CD4-positive, alpha-beta T cell treated with Interleukin-17A for 4 hours (primary cell): ENCODE measurements at places on chromosomes 3 and 15.

- DNase-seq = no peak
Measured at GRCh38 chr3:183123891-183124290, 24.6 kb upstream of the MCCC1 start.

DNA sequence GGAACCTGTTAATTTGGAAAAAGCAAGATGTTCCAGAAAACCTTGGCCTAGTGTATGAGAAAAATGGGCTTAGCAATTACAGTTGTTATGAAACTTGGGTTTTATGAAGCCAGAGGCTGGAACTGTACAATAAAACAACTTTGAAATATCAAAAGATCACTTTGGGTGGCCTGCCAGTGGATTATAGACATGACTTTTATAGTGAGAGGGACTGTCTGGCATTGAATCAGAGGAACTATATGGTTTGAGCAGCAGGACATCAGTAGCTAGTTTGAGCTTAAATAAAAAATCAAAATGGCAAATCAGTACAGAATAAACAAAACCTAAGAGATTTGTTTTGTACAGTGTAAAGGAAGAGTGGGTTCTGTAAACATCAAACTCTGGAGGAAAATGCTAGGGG, 115.0 kb upstream of the PTPRG start:
- DNase-seq = no peak

DNA sequence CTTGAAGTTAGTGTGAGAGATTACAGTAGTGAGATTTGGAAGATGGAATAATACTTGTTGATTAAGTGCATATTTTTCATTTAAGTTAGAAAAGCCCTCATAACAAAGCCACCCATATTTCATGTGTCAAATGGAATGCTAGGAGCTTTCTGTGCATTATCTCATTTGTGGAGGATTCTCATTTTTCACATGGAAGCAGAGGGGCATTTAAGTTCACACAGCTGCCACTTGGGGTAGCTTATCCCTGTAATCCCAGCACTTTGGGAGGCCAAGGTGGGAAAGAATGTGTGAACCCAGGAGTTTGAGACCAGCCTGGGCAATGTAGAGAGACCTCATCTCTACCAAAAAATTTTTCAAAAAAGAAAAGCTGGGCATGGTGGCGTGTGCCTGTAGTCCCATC, 55.2 kb downstream of the RAB7A start:
- no peak for DNase-seq

- no peak for DNase-seq
Measured at GRCh38 chr3:159169828-159170227, 368.0 kb downstream of the MFSD1 start.

DNA sequence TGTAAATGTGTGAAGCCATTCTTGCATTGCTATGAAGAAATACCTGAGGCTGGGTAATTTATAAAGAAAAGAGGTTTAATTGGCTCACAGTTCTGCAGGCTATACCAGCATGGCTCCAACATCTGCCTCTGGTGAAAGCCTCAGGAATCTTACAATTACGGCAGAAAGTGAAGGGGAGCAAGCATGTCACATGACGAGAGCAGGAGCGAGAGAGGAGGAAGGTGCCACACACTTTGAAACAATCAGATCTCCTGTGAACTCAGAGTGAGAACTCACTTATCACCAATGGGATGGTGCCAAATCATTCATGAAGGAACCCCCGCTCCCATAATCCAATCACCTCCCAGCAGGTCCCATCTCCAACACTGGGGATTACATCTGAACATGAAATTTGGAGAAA, 213.6 kb upstream of the TSC22D2 start:
- no peak for DNase-seq

- DNase-seq = no peak
Measured at GRCh38 chr3:57927916-57928315, 80.3 kb upstream of the FLNB start.

DNA sequence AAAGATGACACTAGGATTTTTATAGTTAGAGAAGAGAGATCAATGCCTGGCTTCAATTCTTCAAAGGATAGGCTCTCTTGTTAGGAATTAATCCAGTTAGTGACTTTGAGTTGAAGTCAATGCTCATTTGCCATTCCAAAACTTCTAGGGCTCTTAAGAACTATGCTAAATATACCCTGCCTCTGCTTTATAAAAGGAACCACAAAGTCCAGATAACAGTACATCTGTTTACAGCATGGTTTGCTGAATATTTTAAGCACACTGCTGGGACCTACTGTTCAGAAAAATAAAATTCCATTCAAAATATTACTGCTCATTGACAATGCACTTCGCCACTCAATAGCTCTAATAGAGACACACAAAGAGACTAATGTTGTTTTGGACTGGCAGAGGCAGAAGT, 786.6 kb upstream of the DPPA4 start:
- no peak for DNase-seq

DNA sequence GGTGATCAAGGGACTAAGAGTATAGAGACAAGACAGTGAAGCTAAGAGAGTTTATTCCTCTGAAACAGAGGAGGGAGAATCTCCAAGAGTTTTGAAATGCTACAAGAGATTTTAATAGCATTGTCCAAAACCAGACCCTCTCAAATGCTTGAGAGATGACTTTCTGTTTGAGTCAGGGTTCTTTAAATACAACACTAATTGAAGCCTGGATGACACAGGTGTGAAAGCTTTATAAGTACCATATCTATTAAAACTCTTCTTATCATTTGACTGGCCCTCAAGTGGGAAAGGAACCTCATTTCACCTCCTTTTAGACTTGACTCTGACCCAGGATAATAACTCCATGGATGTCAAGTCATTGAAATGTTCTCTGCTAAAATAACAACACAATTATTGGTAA, 5.6 kb downstream of the COL8A1 start:
- DNase-seq = no peak

DNA sequence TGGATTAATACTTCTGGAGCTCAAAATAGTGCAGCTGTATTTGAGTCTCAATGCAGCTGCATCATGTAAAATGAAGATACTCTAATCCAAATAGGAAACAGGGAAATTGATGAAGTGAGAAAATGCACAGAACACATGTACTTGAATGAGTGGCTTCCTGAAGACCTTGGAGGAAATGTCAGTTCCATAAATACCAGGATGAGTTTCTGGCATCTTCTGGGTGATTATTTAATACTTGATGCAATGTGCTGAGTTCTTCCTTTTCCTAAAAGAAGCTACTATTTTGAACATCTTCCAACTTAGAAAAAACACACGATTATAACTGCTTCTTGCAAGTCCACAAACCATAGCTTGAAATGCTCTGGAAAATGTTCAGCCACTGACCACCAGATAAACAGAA, 162.8 kb downstream of the SLC9A9 start:
- no peak for DNase-seq

- no peak for DNase-seq
Measured at GRCh38 chr15:74847432-74847831, 4.5 kb upstream of the ULK3 start.

DNA sequence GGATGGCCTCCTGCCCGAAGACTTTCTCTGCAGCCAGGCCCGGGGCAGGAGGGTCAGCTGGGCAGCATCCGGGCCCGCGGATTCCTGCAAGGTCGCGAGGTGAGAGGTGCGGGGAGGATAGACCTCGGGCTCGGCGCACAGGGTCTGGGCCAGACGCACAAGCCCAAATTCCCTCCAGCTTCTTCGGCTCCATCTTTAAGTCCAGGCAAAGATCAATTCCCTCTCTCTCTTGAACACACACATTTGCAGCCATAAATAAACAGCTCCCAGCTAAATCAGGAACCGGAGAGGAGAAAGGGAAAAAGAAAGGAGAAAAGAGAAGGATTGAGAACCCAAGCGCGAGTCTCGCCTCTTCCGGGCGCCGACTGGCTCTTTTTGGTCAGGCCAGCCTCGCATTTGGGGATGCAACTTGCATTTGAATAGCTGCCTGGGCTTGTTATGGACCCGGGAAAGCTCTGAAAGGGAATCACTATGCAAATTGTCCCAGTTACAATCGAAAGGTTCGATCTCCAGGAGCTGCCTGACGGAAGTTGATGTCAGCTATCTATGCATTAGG, 14.5 kb upstream of the ONECUT1 start:
- no peak for DNase-seq

GRCh38 chr15:27784107-27784506, 315.0 kb downstream of the OCA2 start:
- no peak for DNase-seq

- peak; percentile 63 for DNase-seq
Measured at GRCh38 chr3:111547631-111548030, 5.6 kb downstream of the CD96 start.

DNA sequence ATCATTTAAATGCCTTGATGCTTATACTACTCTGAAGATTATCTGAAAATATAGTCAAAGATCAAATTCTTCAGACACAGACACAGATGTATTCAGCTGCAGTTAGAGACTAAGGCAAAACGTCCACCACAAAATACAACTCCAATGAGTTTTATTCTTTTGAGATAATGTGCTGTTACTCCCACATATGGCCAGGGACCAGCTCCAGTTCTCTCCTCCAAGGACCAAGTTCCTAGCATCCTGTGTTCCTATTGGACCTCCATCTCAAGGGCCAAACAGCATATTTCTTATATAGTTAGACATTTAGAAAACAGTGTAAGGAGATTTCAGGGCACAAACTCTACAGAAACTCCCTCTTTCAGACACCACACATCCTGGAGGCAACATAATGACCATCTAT, 27.1 kb downstream of the IP6K1 start:
- DNase-seq = no peak

- DNase-seq = peak; percentile 22
Measured at GRCh38 chr15:89112341-89112971, 24.2 kb downstream of the ABHD2 start.

- DNase-seq = no peak
Measured at GRCh38 chr3:88038566-88038965, 20.2 kb downstream of the CGGBP1 start.

GRCh38 chr3:3160826-3161225, 18.7 kb downstream of the CRBN start:
- DNase-seq = no peak

DNA sequence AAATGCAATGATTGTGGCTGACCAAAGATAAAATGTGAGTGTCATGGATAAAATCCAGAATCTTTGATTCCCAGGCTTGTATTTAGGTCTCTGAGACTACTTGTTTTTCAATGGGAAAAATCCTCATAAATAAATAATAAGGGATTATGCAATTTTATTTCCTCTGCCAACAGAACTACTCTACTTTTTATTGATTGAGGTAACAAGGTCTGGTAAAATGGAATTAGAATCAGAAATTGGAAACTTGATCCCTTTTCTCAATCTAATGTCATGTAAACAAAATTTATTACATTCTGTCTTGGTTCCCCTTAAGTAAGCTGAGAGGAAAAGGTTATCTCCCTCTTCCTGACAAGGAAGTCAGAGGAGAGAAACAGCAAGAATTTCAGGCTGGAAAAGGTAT, 48.3 kb upstream of the CCDC50 start:
- DNase-seq = no peak

GRCh38 chr3:175770426-175770825, 911.3 kb downstream of the NAALADL2 start:
- DNase-seq = no peak

- no peak for DNase-seq
Measured at GRCh38 chr3:7728566-7729519, 772.8 kb upstream of the LMCD1 start.

GRCh38 chr3:153127788-153128187, 34.2 kb upstream of the RAP2B start:
- no peak for DNase-seq

- no peak for DNase-seq
Measured at GRCh38 chr15:51348688-51349087, 7.2 kb downstream of the GLDN start.

GRCh38 chr15:85008474-85009260, 27.0 kb downstream of the PDE8A start:
- DNase-seq = no peak

DNA sequence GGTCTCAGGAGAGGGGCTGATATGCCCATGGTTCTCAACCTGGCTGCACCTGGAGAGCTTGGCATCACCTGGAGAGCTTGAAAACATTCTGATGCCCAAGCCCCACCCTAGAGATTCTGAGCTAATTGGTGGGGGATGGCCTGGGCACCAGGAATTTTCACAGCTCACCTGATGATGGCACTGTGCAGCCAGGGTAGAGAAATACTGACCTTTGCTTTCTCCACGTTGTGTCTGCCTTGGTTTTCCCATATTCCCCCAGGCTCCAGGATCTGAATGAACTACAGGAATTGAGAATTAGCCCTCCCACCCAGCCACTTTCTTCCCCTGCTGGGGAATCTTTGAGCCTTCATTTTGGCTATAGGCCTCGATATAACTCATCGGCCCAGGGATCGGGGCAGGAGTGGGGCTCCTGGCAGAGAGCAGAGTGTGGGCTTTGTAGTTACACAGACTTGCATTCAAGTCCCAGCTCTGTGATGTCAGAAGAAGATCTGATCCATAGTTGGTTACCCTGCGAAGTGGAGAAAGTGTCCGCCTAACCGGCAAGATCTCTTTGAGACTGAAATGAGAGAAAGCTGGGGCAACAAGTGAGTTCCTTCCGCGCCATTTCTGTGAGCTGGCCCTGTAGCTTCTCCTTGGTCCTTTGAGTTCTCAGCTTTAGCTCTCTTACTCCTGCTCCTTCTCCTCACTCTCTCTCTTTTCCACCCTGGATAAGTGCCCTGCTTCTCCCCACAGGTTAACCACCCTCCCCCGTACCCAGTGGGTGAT, 33.1 kb upstream of the UBE2Q2 start:
- DNase-seq = peak; percentile 44

DNA sequence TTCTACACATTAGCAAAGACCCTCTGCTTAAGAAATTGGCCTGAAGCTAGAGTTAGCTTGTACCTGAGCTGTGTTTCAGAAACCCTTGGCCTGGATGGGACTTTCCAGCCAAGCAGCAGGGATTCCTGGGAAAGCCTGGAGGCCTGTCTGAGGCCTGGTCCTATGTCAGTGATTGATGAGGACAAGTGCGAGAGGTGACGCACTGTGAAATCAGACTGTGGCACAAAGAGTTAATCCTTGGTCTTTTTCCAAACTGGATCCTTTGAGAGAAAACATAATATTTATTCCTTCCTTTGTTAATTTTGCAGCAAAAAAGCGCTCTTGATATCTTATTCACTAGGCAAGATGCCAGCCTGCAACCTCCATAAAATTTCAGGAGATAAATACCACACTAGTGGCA, 225.0 kb upstream of the ATP11B start:
- DNase-seq = no peak

GRCh38 chr3:73839032-73839431, 214.3 kb upstream of the PDZRN3 start:
- no peak for DNase-seq

GRCh38 chr3:23713641-23714040, 92.1 kb upstream of the UBE2E1 start:
- no peak for DNase-seq

- DNase-seq = peak; percentile 72
Measured at GRCh38 chr3:128922804-128923459, 43.5 kb downstream of the ACAD9 start.

DNA sequence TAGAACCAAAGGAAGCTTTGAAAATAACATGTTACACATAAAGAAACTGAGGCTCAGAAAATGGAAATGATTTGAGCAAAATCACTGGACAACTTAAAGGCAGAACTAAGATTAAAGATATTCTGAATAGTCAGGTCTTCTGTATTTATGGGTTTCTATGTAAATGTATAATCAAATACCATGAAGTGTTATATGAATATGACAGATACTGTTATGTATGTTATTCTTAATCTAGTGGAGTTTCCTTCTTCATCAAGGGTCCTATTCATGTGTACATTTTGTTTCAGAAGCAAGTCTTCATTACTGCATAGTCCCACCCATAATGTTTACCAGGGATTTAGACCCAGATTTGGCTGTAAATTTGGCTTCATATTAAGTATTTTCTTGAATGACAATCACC, 470.9 kb upstream of the TPRG1 start:
- DNase-seq = no peak

GRCh38 chr15:71603379-71603778, 207.0 kb upstream of the NR2E3 start:
- no peak for DNase-seq
